ENCODE measurements at places on chromosomes 11 and 22.

GRCh38 chr11:124674571-124674970 lies 867 bp downstream of the SPA17 start:
- no peak for DNase-seq

DNA sequence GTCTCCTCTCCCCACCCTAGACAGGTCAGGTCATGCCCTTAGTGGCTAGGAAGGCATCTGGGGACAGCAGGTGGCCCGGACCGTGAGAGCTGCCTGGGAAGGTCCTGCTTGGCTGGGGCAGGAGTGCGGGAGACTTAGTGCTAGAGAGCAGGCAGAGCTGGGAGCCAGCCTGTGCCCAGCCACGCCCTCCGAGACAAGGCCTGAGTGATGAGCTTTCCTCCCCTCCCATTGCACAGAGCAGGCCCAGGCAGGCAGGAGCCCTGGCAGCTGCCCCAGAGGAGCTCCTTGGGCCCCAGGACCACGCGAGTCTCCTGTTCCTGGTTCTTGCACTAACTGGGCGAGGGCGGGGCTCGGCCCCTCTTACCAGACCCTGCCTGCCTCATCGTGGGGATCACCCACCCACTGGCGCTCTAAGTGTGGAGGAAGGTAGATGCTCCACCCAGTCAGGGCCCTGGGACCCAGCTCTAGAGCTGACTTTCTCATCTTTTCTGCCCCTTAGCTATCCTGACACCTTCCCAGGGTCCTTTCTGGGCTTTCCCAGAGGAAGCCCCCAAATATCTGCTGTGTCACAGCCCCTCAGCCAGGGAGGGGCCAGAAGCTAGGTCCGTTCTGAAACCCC lies 44.9 kb downstream of the MACROD1 start:
- no peak for DNase-seq

DNA sequence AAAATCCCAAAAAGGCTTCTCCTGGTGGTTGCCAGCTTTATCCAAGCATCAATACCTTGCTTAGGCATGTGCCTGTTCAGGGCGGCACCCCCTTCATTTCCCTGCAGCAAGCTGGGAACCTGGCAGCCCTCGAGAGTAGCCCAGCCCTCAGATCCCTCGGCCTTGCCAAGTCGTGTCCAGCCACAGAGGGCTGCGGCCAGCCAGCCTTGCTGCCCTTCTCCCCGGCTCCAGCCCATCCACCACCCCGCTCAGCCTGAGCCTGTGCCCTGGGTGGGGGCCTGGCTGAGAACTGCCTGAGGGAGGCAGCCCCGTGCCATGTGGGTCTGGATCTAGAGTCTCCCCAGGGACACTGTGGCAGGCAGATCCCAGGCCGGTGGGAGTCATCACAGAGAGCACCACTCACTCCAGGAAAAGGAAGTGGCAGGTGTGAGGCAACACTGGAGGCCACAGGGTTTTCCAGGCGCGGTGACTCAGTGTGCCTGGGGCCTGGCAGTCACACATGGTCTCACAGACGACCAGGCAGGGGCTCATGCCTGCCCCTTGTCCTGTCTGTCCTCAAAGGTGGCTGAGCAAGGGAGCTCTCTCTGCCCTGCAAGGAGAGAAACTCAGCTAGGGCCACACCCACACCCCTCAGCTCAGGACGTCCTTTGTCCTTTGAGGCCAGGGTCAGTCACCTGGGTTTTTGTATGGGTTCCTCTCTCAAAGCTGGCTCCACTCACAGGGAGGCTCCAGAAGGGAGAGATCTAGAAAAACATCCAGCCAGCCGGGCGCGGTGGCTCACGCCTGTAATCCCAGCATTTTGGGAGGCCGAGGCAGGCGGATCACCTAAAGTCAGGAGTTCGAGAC lies 12.2 kb upstream of the CDC42BPG start:
- no peak for DNase-seq

DNA sequence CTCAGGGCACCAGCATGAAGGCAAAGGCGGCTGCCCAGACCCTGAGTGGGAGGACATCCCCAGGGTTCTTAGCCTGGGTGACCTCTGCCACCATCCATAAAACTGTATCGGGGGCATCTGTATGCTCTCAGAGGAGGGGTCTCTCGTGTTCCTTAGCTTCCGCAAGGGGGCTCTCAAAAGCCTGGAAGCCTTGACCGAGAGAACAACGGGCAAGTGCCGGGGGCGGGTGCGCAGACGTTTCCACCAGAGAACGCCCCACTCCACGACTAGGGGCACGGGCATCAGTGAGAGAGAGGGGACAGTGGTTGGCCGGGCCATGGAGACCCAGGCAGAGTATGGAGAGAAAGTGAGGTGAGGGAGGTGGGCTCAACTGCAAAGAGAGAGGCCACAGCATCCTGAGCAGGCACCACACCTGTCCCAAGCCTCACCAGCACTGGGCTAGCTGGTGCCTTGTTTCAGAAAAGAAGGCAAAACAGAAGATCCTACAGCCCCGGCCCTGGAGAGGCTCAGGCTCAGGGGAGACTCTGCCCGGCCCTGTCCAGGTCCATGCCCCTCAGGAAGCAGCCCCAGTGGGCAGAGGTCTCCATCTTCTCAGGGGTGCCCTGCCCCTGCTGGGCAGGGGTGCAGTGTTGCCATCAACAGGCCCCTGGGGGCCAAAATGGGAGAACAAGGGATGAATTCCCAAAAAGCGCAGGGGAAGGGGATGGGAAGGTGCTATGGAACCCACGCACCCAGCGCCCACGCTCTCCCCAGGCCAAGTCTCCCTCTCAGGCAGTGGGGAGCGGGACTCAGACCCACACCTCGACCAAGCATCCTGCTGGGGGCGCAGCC lies 5.9 kb downstream of the TSPAN32 start:
- no peak for DNase-seq

GRCh38 chr22:33464698-33465097 lies 406.5 kb upstream of the SYN3 start:
- no peak for DNase-seq

DNA sequence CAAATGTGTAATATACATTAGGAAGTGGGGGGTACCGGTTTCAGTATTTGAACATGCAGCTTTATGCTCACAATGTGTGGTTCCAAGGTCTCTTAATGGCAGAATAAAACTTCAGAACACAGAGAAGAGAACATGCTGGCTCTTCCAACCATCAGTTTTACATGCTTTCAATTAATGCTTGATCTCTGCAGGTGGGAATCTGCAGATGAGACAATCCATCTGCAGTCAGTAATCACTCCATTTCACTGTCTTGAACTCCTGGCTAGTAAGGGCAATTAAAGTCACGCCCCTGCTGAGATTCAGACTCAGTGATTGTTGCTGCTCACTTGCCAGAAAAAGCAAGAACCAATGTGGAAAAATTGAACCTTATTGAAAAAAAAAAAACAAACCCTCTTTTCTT lies 945.7 kb downstream of the DLG2 start:
- no peak for DNase-seq

DNA sequence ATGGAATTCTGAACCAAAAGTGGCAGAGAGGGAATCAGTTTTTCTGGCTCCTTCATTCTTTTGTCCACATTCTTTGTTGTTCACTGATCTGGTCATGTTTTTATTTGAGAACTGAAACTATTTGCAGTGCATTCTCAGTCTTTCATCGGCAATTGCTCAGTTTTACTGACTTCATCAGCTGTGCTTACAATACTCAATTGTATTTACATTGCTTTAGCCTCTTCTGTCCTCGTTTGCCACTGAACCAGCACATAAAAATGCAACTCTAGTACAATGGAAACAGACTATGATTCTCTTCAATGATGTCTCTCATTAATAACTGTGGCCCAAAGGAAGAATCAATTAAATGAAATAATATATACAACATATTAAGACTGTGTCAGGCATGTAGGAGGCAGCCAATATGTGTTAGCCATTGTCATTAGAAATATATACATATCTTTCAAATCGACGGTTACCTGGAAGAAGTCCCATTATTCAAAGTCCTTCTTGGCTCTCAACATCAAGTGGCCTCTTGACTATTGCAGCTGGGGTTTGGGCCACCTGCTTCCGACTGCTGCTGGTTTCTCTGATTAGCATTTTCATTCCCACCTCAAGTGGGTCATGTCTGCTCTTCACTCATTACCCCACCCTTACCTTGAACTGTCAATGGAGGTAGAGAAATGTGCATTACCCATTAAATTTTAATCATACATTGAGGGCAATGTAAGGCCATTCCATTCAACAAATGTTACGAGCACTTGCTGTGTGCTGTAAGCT lies 600.1 kb downstream of the INSC start:
- no peak for DNase-seq

GRCh38 chr22:37137903-37138665 lies 11.6 kb downstream of the IL2RB start:
- DNase-seq: no peak

DNA sequence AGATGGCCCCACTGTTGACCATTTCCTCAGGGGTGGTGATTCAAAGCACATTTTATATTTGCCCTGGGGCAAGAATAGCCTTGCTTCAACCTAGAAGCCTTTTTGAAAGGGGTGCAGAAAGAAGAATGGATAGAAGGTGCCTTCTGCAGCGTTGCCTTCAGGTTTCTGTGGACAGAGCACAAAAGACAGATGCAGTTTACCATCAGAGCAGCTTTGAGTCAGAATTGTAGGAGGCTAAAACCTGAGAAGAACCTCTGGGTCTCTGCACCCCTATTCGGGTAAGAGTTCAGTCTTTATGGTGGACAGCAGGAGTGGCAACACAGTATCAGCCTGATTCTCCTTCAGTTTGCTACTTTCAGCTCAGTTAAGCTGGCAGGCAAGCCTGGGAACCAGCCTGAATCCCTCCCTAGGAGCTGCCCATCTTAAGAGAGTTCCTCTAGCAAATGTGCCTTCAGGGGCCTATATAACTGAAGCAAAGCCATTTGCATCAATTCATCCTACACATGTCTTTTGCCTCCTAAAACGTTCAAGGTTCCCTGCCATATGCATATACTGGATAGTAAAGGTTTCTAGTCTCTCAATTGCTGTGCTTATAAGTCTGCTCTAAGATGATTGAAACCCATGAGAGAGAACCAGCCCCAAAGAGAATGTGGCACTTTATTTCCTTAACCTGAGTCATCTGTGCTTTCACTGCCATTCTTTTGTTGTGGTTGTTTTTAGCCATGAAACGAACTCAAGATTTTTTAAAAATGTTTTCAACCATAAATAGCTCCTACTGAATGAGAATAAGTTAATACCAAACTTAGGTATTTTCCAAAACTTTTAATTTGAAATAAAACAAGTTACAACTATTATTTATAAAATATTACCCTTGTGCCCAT lies 123.0 kb downstream of the TRIM44 start:
- no peak for DNase-seq

GRCh38 chr22:27468712-27469111 lies 332.8 kb downstream of the MN1 start:
- DNase-seq: no peak

GRCh38 chr11:57484141-57484710 lies 23.9 kb downstream of the RTN4RL2 start:
- DNase-seq: no peak

DNA sequence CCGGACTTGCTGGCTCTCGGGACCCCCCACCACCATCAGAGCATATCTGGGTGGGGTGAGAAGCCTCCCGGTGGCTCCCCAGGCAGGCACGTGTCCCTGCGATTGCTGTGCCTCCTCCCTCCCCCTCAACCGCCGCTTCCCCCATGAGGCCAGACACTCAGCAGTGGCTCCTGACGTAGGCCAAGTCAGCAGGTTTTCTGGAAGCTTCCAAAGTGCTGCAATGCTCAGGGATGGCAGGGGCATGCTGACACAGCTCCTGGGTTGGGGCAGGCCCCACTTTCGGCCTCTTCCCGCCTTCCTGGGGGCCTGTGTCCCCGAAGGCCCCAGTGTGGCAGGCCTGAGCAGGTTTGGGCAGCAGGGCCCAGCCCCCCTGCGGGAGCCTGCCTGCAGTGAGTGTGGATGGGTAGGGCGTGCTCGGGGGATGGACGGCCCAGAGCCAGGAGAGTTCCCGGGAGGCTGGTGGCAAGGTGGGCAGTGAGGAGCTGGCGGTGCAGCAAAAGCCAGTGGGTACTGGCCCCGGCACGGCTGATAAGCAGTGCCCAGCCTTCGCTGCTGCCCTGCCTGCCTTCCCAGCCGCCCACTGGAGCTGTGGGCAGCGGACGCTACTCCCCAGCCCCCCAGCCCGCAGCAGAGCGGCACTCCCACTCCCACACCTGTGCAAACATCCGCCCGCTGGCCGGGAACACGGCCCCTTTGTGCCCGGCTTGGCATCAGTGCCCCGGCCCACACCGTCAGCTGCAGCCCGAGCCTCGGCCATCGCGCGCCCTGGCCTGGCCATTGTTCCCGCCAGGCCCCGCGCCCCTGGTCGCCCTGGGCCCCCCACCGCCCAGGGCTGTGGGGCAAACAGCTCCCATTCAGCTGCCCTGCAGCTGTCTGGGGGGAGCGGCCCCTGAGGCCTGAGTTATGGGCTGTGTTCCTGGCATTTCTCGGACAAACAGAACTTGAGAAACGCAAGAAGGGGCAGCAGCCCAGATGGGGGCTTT lies 125.0 kb downstream of the KCNQ1OT1 start:
- DNase-seq: no peak

GRCh38 chr22:50363166-50363802 lies 20.2 kb downstream of the PPP6R2 start:
- no peak for DNase-seq

GRCh38 chr11:6541356-6541755 lies 44.3 kb downstream of the DNHD1 start:
- DNase-seq: no peak

- no peak for DNase-seq
These were observed 15.9 kb upstream of the HYLS1 start for GRCh38 chr11:125871391-125872137.

- DNase-seq: no peak
These were observed 8.7 kb downstream of the SPI1 start for GRCh38 chr11:47369676-47370075.

- DNase-seq: no peak
These were observed 42.4 kb upstream of the HIPK3 start for GRCh38 chr11:33214767-33215166.

DNA sequence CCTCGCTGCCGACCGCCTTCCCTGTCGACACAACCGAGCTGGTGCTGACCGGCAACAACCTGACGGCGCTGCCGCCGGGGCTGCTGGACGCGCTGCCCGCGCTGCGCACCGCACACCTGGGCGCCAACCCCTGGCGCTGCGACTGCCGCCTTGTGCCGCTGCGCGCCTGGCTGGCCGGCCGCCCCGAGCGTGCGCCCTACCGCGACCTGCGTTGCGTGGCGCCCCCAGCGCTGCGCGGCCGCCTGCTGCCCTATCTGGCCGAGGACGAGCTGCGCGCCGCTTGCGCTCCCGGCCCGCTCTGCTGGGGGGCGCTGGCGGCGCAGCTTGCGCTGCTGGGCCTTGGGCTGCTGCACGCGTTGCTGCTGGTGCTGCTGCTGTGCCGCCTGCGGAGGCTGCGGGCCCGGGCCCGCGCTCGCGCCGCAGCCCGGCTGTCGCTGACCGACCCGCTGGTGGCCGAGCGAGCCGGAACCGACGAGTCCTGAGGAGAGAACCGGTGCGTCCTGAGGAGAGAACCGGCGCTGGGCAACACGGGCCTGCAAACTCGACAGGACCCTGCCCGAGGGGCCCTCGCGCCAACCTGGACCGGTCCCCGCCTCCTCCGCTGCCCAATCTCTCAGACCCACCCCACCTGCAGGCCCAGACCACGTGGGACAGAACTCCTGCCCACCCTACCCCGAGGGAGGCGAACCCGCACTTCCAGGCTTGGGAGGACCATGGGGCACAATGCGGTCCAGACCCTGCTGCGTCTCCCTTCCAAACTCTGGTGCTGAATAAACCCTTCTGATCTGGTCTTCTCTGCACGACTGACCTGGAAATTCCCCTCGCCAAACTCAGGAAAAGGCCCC lies 866 bp downstream of the GP1BB start:
- DNase-seq: no peak

All from GOT3 (cell line).